Effector CD8-positive, alpha-beta T cell (primary cell): ENCODE measurements at places on chromosomes 6 and 20.

DNA sequence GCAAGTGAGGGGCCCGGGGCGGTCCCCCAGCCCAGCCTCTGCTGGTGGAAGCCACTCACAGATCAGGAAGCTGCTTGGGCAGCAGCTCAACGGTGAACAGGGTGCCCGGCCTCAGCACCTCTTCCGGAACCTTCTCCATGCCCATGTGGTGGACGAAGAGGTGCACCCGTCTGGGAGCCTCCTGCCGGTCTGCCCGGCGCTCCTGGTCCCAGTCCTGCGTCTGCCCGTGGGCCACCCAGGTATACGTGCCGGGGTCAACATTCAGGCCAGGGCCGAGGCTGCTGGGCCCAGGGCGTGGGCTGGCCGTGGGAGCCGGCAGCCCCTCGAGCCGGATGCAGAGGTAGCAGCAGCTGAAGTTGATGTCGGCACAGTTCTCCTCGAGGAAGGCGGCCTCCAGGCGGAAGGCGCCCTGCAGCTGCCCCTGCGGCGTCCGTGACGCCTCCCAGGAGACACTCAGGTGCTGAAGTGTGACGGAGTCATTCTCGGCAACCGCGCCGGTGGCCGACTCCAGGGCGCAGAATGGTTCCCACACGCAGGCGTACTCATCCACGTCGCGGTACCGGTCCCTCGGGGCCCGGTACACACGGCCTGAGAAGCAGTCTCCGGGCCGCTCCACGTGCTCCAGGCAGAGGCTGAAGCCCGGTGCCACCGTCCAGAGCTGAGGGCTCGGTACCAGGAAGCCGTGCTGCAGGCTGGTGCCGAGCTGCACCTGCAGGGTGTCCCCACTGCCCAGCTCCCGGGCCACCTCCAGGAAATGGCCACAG, 8.7 kb downstream of the FNDC11 start:
- no peak for DNase-seq

- no peak for DNase-seq
Observed at GRCh38 chr20:38209054-38209675, 44.1 kb upstream of the TGM2 start.

GRCh38 chr6:33925210-33925609, 121.4 kb upstream of the MLN start:
- DNase-seq = no peak

DNA sequence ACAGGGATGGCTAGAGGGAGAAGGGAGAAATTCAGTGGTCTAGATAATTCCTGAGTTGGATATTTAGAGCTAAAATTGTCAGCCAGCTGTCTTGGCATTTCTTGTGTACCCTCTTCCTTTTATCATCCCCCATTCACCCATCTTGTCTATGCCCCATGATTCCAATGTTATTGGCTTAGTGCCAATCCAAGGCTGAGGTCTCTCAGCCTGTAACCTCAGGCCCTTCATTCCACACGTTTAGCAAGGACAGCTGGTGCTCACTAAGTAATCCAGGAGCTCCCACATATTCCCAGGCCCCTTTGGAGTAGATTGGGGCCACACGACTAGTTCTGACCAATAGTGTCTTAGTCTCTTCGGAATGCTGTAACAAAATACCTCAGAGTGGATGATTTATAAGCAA, 112.4 kb upstream of the ATXN1 start:
- no peak for DNase-seq

GRCh38 chr6:90183587-90184333, 112.9 kb downstream of the BACH2 start:
- DNase-seq = no peak

GRCh38 chr6:148973538-148974208, 226.8 kb downstream of the UST start:
- DNase-seq = no peak

GRCh38 chr20:58647162-58647795, 3.8 kb upstream of the STX16 start:
- DNase-seq = no peak

DNA sequence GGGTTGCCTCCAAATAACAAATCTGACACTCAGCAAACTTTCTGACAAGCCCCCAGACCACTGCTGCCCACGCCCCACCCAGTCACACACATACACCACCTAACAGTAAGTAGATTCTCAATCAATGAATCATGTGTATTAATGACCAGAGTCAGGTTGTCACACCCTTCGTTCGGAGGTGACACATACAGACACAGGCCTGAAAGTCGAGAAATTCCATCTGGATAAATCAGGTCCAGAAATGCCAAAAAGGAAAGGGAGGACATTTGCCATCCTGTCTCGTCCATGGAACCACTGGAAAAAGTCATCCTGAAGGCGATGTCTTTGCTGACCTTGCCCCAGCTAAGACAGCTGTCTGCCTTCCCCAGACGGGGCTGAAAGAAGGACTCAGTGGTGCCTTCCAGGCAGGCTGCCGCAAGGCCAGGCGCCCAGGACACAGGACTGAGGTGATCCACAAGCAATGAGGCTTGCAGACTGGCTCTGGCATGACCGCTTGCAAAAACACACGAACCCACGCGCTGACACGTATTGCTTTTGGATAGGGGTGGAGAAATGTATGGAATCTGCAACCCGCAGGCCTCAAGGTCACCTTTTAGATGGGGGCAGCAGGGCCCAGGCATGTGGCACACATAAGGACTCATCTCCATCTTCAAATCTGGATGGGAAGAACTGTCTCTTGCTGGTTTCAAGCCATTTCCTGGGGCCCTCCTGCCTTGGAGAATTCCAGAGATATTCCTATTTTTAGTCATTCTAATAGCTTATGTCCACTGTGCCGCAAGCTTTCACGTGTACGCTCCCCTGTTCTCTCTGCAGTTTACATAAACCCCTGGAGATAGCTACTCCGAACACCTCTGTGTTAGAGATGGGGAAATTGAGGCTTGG, 9.0 kb downstream of the NFATC2 start:
- no peak for DNase-seq

GRCh38 chr6:101445527-101445926, 52.0 kb downstream of the GRIK2 start:
- DNase-seq = no peak

- DNase-seq = no peak
Observed at GRCh38 chr6:161143663-161144430, 130.0 kb downstream of the AGPAT4 start.

DNA sequence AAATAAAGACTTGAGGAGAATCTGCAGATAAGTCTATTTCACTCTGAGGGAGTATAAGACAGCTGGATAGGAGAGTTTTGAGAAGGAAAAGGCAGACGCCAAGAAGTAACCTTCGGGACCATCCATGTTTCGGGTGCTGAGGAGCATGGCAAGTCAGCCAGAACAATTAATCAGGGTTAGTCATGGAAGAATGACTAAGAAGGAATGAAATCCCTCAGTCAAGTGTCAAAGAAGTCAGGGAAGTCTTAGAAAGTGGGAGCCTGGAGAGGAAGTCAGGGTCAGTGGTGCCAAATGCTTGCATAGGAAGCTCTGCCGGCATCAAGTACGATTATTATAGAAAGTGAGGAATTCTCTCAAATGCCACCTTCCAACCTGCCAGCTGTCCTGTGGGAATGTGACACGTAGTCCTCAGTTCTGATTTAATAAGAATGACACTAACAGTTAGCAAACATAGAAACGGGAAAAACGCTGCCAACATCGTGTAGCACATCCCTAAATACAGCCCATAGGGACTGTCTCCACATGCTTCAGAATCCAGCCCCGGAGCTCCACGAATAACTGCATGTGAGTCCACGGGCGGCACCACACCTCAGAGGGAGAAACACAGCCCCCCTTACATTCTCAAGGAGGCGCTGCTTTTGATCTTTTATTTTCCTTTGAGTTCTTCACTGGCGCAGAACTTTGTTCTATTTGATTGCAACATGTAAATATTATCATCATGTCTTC, 602.7 kb downstream of the PRKN start:
- DNase-seq = no peak

GRCh38 chr6:121971931-121972335, 427.5 kb upstream of the HSF2 start:
- no peak for DNase-seq

- no peak for DNase-seq
Observed at GRCh38 chr20:42641886-42642285, 547.8 kb downstream of the PTPRT start.

DNA sequence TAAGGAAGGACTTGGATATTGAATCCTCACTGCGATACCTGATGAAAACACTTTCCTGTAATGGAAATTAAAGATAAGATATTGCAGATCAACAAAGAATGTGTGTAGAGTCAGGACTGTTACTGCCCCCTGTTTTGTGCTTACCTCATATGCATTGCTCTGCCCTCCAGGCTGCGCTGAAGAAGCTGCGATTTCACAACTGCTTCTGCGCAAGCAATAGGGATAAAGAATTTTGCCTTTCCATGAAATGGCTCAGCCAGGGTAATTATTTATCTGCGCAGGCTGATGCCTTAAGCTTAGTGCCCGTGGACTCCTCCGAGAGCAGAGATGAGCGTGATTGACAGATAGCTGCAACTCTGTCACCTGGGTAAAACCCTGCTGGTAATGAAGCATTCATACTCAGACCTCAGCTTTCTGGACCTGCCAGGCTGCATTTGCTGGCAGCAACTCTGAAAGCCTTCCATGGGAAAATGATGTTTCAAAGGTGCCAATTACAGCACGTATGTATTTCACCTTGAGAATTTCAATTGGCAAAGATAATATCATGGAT, 370.6 kb downstream of the SAMD5 start:
- no peak for DNase-seq

DNA sequence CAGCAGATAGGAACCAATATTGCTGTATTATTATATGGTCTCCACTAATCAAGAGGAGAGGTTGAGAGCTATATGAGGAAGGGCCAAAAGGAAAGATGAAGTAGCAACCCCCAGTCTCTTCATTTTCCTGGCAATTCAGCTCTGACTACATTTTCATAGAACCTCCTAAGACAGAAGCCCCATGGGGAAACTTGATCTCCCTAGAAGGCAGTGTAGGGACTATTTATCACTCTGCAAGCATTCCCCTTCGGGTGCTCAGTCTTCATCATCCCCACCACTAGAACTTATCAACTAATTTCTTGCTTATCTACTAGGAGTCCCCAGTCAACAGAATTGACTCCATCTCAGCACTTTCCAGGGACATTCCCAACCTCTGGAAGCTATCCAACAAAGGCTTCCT, 25.5 kb upstream of the ITCH start:
- no peak for DNase-seq

DNA sequence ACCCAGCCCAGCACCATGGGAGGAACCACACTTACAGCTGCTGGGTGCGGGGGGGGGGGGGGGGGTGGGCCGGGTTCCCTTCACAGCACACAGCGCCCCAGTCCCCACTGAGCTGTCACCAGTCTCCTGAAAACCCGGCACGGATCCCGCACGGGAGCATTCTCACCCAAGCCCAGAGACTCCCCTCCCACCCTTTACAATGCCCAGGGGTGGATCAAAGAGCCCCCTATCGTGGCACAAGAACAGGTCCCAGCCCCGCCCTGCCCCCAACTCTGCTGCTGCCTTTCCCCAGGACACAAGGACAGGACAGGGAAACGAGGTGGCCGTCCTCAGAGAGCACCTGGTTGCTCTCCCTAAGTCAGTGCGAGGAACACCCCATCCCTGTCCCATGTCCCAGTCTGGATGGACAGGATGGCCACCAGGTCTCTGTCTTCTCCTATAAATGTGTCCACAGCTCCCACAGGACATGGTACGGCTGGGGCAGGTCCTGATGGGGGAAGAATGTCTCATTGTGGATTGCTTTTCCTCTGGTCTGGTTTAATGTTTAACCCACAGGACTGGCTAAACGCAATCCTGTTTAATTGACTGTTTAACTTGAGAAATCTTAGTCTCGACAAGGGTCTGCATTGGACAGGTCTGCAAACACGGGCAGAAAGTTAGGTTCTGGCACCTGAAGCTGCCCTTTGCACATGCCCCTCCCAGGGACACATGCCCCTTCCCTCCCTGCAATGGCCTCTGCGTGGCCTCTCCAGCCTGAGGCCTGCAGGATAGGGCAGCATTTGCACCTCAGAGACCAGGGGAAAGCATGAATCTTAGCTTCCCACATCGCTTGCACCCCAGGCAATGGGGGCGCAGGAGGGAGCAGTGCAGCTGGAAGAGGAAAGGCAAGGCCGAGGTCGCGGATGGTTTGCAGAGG, 45.3 kb downstream of the DACT2 start:
- DNase-seq = no peak
